HS-27A (cell line): ENCODE measurements at places on chromosomes 12 and 14.

- no peak for DNase-seq
Measured at GRCh38 chr12:12877781-12878455, 13.4 kb upstream of the GPRC5A start.

- no peak for DNase-seq
Measured at GRCh38 chr14:53655080-53655785, 301.4 kb downstream of the BMP4 start.

- DNase-seq = no peak
Measured at GRCh38 chr12:71007020-71007419, 86.5 kb upstream of the PTPRR start.

GRCh38 chr12:49808686-49809380 lies 19.4 kb downstream of the NCKAP5L start:
- no peak for DNase-seq

DNA sequence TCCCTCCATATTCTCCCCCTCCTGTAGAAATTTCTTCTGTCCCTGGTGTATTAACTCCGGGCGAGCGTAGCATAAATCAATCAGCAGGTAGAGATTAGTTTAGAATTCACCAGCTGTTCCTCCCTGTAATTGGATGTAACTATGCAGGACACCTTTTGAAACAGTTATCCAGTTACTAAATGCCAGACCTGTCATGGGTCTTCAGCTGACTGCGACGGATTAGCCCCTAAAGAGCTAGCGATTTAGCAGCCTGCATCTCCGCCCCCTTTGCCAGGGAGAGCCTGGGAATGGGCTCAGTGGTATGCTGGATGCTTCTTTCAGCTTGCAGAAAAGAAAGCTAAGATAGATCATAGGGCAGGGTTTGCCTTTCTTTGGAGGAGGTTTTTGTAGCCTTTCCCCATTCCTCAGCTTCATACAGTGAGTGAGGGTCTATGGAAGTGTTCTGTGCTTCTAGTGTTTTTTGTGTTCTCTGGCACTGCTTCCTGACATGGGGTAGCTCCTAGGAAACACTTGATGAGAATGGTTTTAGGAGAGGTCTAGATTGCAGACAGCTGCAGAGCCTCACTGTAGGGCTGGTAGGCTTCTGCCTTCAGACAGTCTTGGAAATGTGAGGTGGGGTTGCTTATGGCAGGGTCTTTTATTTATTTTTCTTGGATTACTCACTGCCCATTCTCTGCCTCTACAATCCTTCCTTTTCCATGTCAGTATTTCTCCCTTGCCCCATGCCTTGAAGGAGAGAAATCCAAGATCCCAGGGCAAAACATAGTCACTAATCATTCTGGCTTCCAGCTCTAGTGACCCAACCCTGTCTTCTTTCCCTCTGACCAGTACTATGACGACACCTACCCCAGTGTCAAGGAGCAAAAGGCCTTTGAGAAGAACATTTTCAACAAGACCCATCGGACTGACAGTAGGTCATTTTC lies 16.7 kb downstream of the COPZ1 start:
- no peak for DNase-seq

DNA sequence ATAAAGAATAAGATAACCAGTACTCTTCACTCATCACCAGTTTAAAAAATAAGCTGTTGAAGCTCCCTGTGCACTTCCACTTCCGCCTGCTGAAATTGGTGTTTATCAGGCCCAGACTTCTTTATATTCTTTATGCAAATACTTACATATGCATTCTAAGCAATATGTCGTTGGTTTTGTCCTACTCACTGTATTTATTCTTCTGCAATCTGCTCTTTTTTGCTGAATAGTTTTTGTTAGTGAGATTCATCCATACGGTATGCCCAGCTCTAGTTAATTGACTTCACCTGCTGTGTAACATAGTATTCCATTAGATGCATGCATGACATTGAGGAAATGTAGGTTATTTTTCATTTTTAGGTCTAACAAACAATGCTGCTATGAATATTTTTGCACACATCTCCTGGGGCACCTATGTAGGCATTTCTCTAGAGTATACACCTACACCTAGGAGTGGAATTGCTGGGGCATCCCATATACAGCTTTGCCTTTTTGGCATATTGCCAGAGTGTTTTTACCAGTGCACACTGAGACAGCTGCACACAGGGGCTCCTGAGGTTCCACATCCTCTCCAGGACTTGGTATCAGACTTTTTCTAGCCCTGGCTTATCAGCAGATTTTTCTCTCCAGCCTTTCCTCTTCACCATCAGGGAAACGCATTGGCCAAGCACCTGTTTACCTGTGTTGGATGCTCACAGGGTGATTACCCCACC lies 1.0 kb upstream of the NRIP2 start:
- no peak for DNase-seq

DNA sequence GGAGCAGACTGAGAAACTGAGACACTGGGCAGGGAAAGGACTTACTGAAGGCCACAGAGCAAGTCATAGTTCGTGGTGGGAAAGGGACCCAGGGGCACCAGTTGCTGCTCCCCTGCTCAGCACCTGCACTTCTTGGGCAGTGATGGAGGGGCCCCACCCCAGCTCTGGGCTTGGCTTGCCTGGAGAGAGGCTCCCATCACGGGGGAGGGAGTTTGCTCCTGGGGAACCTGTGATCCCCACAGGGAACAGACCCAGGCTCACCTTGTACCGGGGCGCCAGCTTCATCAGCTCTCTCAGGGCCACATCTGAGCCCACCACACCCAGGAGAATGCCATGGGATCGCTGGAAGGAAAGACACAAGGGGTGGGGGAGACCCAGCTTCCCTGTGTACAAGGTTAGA lies 39.8 kb downstream of the CACNA2D4 start:
- DNase-seq = no peak

DNA sequence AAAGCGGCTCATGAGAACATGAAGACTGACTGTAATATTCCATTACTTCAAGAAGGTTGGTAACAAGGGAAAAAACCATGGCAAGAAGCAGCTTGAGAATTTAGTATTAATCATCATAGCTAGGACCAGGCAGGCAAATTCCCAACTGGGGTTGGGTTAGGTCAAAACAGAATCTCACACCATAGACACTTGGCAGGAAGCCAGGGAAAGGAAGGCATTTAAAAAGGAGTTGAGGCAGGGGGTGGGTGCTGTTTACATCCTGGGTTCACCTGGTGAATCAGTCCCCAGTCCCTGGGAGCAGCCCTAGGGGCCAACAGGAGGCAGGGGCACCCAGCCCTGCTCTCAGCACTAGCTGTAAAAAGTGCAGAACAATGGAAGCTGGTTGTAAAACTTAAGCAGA lies 108.6 kb downstream of the EGLN3 start:
- no peak for DNase-seq

GRCh38 chr12:123233505-123234308 lies 471 bp downstream of the MTRFR start:
- DNase-seq = no peak

DNA sequence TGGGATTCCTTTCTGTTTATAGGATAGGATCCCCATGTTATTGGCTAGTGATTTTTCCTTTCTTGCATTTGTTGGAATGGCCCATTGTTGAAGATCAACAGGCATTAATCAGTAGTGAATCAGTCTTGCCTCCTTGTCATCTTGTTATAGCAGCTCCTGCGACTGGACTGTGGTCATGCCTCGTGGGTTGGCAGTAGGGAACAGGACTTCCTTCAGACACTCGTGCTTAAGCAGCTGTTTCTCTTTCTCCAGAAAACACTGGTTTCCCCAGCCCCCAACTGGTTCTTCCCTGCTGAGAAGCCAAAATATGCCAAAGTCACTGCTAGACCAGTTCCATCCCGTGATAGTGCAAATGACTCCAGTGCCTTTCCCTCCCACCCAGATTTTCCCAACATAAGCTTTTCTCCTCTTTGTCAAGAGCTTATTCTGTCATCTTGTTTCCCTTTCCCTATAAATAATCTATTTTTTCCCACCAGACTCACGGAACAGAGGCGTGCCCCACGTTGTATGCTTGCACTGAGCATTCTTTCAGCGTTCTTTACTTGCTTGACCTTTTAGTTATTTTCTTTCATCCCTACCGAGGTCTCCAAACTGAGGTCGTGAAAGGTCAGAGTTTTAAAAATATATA lies 83.5 kb downstream of the SAMD4A start:
- no peak for DNase-seq

- no peak for DNase-seq
Measured at GRCh38 chr14:74599321-74599761, 12.7 kb downstream of the LTBP2 start.

DNA sequence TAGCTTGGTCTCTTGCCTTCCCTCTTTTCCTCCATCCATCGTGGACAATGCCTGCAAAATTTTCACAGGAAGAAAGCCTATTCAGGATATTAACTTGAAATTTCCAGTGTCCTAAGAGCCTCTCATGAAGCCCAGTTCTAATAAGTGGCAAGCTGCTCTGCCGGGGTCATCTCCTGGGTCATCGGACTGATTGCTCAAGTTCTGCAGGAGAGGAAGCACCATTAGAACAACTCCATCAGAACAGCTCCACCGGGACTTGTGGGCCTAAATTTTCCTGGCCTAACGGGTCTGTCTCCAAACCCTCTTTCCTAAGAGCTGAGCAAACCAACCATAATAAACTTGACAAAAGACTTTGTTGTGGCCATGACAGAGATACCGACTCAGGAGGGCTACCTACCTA lies 13.9 kb downstream of the ERG28 start:
- no peak for DNase-seq

DNA sequence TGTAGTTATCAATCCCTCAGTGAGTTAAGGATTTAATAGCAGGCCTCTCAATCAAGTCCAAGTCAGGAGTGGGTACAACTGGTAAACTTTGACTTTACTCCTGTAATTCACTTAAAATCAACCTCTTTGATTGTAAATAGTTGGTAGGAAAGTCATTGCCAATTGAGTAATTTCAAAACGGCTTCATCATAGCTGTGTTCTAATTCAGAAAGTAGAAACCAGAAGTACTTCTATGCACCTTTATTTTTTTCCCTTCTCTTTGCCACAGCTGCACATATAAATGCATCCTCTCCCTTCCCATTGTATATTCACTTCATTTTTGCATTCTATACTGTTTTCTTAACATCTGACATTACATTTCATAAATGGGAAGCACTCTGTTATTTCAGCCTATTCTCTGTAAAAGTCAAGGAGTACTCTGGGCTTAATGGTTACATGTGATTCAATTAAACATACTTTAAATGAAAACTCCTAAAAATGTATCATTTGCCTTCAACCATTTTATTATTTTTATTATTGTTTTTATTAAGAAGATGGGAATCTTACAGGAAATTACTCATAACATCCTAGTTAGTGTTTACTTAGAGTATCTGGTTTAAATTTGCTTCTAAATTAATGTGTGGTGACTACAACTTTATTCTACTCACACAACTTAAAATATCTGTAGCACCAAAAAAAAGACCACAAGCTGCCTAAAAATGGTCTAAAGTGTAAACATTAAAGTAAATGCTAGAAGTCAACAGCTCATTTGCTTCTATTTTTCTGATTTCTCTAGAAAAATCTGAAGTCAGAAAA lies 171.2 kb downstream of the CEP128 start:
- DNase-seq = no peak

GRCh38 chr14:99035712-99036610 lies 236.0 kb downstream of the BCL11B start:
- peak; percentile 4 for DNase-seq
